ENCODE measurements at places on chromosomes 1 and 21.

GRCh38 chr1:87647430-87648177 is 318.9 kb downstream of the LMO4 start:
- no peak for ATAC-seq

GRCh38 chr1:210736713-210737112 is 397.2 kb downstream of the KCNH1 start:
- no peak for ATAC-seq

DNA sequence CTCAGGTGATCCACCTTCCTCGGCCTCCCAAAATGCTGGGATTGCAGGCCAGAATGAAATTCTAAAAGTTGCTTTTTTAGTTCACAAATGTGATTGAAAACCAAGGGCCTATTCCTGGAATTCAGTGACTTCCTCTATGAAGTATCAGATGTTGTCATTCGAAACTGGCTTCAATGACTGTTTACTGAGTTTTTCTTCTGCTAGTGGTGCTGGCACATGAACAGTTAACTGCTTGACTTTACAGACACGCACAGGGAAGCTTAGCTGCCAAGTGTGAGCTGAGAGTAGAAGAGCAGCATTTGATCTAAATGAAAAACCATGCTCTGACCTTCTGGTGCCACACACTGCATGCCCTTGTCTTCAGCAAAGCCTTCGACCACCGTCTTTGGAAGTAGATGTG is 32.8 kb upstream of the AJAP1 start:
- ATAC-seq = no peak

GRCh38 chr1:218546314-218546713 is 201.2 kb downstream of the TGFB2 start:
- ATAC-seq = no peak

DNA sequence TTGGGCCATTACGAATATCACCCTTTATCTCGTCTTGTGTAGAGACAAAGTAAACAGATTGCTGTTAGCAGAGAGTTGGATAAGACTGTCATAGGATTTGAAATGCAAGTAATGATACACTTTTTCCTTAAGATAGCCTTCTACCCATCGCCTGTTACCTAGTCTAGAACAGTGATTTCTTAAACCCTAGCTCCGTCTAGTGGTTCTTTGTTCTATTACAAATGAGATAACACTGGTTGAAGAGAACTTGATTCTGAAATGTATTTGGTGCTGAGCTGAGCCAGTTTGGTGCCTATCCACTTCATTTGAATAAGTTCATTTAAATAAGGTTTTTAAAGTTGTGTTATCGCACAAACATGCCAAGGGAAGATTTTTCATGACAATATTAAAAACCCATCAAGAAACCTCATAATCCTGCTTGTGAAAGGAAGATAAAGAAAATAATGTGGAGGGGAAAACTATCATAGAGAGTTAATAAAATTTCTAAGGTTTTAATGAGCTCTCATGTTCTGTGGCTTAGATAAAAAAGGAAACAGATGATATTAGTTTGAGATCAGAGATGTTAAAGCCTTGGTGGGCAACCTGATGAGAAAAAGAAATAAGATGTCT is 1.5 kb upstream of the KCNH1 start:
- peak; percentile 14 for ATAC-seq

DNA sequence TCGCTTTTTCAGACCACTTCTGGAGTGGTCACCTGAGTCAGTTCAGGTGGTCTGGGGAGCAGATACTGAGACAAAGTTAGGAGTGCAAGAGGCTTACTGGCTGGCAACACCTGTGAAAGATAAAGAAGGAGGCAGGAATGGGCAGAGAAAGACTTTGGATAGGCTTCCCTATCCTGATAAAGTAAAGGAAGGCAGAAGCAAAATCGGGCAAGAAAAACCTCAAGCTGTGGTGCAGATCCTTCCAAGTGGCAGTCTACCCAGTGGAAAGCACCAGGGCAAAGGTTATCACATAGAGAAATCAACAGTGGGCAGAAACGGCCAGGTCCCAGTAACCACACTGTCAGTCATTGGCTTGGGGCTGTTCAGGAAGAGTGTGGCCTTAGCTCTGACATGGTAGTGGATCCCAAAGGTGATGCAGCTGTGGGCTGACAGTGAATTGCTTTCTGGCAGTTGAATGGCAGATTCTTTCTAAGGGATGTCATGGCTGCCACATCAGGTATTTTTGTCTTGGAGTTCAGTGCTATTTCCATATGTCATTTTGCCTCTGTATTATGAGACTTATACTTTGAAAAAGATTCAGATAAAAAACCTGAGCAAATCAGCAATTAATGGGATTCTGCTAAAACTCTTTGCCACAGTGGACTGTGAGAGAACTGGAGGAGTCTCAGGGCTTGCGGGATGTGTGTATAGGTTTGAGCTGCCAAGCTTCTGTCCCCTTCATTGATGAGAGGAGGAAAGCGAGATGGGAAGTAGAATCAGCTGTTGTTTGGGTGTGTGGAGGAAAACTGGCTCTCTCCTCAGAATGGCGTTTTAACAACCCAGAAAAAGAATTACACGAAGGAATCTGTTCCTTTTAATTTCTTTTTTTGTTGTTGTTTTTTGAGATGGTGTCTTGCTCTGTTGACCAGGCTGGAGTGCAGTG is 8.1 kb upstream of the CGN start:
- no peak for ATAC-seq

GRCh38 chr1:152870831-152871730 is 7.0 kb upstream of the SMCP start:
- no peak for ATAC-seq

DNA sequence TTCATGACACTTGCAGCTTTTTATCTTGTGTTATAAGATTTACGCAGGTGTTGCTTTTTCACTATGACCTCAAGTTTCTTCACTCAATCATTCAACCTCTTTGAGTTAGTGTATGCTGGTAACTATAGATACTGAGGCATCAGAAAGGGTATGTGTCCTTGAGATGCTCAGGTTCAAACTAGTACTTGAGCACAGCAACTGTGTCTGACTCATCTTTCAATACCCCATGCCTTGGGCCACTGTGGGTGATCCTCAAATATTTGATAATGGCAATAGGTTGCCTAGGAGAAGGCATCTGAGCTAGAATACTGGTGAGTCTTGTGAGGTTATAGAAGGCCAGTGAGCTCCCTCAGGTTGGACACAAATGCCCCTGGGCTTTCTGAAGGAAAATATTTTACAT is 88.1 kb upstream of the SPATA6 start:
- no peak for ATAC-seq

GRCh38 chr1:59499273-59499942 is 202.5 kb downstream of the FGGY start:
- ATAC-seq = no peak

DNA sequence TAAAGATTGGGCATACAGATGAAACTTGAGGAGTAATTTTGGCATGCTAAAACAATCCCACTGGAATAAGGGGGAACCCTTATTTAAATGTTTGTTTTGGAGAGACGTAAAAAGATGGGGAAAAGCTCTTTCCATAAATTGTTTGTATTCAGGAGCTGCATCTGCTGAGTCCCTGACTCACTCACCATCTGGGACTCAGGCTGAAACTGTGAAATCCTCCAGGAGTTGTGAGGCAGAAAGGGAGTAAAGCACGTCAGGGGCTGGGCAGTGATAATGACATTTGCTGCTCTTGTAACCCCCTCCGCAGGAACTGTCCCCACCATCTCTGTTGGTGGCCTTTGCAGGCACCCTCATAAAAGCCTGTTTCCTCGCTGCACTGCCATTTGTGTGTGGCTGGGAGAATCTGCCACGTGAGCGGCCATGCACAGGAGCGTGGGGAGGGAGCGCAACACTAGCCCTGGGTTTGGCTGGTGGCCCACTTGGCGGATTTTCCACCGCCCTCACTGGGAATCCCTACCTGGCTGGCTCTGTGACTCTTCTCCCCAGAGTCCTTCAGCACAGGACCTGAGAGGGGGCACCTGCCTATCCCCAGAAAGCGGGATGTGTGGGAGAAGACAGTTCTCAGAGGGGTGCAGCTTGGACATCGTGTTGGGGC is 45.3 kb downstream of the ZSCAN20 start:
- no peak for ATAC-seq

GRCh38 chr1:7335224-7335879 is 435.7 kb upstream of the VAMP3 start:
- ATAC-seq = no peak

DNA sequence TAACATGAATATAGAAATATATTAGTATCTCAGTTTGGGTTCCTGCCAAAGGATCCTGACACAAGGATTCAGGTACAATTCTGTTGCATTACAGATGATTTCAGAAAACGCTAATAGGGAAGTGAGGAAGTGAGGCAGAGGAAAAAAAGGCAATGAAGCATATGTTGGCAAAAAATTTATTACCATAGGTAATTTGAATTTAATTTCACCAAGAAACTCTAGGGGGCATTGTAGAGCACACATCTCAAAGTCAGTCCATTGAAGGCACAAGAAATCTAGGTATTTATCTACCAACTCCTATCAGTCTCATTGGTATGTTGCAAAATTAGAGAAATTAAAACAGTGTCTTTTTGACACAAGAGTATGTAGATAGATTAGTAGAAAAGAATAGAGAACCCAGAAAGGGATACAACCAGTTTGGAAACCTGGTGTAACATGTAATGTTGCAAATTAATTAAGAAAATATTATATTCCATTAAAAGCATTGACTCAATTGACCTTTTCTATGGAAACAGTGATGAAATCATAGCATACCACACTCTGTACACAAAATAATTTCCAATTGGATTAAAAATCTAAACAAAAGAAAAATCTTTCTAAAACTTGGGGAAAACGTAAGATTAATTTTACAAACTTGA is 104.9 kb upstream of the SNX7 start:
- ATAC-seq = no peak

- no peak for ATAC-seq
Measured at GRCh38 chr1:54016343-54017282, 1.4 kb downstream of the LDLRAD1 start.

DNA sequence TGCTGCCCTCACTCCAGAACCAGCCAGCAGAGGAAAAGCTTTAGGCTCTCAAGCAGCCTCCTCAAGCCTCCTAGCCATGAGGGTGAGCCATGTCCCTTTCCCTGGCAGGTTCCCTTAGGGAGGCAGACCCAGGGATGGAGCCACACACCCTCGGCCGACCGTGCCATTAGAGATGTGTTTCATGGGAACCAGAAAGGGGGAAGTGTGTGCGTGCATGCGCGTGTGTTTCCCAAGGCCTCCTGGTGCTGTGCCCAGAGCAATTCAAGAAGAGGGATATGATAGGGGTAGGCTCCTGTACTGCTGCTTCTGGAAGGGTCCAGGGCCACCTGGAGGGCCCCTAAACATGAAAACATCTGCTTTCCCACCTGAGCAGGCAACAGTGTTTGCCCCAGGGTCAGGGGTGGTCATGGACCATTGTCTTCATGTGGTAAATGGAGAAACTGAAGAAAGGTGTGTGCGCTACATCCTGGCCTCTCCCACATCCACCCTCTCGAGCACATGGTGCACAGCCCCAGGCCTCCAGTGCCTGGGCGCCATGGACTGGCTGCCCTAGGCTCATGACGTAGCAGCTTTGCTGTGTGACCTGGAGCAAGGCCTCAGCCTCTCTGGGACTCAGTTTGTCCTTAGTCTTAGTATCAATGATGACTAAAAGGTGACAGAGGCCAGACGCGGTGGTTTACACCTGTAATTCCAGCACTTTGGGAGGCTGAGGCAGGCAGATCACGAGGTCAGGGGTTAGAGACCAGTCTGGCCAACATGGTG is 48.1 kb downstream of the SYF2 start:
- no peak for ATAC-seq

GRCh38 chr21:32359719-32360260 is 33.0 kb downstream of the URB1 start:
- no peak for ATAC-seq

DNA sequence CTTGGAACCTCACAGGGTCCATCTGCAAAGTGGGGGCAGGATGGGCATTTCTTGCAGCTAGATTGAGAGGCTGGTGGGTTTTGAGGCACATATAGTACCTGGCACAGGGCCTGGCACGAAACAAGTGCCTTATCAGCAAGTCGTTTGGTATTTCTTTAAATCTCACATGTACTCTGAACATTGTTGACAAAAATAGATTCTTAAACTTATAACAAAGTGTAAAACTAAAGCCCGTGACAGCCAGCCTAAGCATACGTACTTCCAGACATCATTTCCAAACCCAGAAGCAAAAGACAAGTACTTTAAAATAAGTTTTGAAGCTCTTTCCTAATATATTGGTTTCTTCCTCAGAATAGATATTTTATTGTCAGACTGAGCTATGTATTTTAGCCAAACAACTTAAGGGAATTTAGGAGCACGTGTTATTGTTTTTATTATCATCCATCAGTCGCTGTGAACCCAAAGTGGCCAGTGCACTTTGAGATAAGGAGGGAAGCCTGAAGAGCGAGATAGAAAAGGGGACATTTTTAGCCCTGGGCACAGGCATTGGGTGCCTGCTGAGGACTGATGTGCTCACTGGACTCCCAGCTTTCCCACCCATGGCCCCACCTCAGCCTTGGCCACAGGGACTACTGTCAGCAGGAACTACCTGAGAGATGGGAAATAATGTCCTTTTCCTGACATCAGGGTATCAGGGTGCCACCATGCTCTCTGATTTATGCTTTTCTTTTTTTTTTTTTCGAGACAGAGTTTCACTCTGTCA is 3.0 kb downstream of the FBLIM1 start:
- no peak for ATAC-seq

GRCh38 chr1:94552071-94552586 is 10.6 kb upstream of the F3 start:
- no peak for ATAC-seq

GRCh38 chr21:44424608-44425306 is 30.6 kb upstream of the LRRC3 start:
- ATAC-seq = no peak

DNA sequence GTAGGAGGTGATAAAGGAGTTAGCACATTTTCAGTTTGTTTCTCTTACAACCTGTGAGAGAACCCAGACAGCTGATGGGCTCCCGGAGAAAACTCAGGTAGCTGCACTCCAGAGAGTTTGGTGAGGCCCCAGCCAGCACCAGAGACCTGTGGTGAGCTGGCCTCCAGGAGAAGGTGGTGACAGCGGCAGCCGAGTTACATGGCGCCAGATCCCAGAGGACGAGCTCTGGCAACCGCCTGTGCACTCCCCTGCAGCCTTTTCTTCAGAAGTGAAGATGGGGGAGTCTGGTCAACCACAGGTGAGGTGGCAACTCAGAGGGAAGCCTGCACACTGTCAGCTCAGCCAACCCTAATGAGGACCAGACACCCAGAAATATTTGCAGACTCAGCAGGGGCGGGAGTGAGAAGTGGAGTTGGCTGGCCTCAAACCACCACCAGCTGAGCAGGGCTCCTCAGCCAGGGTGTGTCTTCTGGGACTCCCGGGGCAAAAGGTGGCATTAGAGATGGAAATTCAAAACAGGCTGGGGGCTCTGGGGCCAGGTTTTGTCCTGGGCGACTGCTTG is 209.7 kb downstream of the SETD4 start:
- no peak for ATAC-seq

- ATAC-seq = no peak
Measured at GRCh38 chr1:31765041-31765467, 914 bp upstream of the ADGRB2 start.

- ATAC-seq = no peak
Measured at GRCh38 chr1:184889902-184890301, 84.4 kb downstream of the NIBAN1 start.

DNA sequence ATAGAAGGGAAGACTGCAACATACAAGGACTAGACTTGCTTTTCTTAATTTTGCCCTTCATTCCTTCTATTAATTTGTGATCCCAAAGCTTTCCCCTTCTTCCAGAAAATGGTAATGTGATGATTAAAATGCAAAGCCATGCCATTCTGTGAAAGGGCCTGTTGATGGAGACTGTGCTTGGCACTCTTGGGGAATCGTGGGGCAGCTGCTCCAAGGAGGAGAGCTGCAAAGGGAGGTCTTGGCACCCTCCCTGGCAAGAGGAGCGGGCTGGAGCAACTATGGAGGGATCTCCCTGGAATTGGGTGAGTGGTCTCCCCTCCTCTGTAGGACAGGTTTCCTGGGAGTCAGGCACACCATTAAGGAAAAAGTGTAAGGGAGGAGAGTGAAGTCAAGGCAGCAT is 16.6 kb downstream of the CACNA1S start:
- ATAC-seq = no peak
